T-helper 1 cell (primary cell): ENCODE measurements at places on chromosomes 6 and 20.
A peak's percentile ranks its signal among the peaks of the same experiment; 100 is the strongest.

- DNase-seq: no peak
Observed at GRCh38 chr6:73577676-73578075, 56.8 kb upstream of the EEF1A1 start.

GRCh38 chr6:26249707-26249956 lies 115.4 kb upstream of the BTN3A2 start:
- peak; percentile 15 for DNase-seq

- DNase-seq: no peak
Observed at GRCh38 chr20:36859282-36859555, 16.7 kb upstream of the TLDC2 start.

DNA sequence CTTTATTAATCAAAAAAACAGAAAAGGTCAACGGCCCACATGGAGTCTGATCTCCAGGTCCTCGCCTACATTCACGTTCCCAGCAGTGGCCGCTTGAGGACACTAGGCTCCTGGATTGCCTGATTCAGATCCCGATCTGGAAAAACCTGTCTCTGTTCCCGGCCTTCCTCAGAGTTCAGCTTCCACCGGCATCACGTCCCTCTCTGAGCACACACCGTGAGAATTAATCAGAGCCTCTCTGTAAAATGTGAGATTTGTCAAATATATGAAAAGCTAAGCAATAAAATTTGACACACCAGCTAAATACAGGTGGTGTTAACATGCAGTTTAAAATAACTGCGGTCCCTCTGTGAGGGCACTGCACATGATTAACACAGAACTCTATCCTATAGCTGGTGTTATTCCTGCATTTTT lies 122.8 kb upstream of the COL21A1 start:
- no peak for DNase-seq

DNA sequence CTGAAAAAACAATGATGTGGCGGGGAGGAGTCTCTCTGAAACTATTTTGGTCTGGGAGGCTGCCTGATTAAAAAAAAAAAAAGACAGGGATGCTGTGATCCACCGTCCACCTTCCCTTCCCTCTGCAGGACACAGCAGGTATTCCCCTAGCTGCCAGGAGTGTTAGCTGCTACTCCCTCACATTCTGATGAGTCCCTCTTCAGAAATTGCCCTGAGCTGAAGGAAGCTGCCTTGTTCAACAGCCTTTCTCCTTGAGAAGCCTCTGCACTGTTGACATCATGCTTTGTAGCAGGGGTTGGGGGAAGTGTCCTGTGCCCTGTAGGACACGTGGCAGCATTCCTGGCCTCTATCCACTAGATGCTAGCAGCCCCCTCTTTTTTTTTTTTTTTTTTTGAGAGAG lies 71.7 kb upstream of the ZMYND8 start:
- DNase-seq: no peak

GRCh38 chr20:11978496-11978895 lies 60.8 kb downstream of the BTBD3 start:
- no peak for DNase-seq

GRCh38 chr6:25675167-25675566 lies 23.2 kb downstream of the SCGN start:
- DNase-seq: no peak

DNA sequence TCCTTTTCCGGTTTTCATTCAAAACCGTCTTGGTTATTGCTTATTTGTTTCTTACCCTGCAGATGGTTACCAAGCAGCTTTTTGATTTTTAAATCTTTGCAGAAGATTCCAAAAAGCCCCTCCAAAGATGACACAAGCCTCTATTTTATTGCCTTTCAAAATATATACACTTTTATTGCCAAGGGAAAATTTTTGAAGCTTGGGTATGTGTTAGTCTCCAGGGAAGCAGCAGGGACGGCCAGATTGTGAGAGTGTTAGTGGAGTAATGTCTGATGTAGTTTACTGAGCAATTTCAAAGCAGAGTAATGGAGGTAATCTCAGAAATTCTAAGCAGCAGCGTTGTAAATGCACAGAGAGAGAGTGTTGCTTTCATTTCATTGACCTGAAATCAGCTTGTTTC lies 193.8 kb downstream of the FARS2 start:
- DNase-seq: no peak

- DNase-seq: no peak
Observed at GRCh38 chr6:35036059-35036827, 104.9 kb downstream of the TCP11 start.

DNA sequence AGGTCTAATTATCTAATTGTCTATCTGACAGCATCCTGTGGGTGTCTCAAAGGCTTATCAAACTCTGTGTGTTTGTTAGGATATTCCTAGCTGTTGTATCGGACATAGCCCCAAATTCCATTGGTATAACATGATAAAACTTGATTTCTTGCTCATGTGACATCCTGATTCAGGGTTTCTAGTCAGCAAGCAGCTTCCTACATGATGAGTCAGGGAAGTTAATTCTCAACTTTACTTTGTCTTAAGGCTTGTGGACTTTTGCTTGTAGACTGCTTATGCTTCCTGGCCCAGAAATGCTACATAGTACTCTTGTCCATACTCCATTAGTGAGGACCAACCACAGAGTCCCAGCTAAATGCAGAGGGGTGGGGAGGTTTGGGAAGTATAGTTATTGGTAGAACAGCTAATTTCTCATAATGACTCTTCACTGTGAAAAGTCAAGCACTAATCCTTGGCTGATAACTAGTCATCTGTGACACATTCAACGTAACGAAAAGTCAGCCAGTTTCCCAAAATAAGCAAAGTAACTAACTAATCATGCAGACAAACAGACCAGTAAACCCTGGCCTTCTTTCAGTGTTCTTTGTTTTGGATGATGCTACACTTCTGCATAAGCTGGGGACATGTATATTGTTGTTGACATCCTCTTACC lies 25.8 kb downstream of the NKAIN2 start:
- no peak for DNase-seq

DNA sequence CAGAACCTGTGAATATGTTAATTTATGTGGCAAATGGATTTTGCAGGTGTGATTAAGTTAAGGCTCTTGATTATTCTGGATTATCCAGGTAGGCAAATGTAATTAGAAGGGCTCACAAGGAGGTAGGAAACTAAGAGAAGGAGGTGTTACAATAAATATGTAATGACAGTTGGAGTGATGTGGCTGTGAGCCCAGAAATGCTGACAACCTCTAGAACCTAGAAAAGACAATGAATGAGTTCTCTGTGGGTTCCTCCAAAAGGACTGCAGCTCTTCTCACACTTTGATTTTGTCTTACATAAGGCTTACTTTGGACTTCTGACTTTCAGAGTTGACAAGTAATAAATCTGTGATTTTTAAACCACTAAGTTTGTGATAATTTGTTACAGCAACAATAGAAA lies 406.6 kb upstream of the EPHA7 start:
- DNase-seq: no peak

DNA sequence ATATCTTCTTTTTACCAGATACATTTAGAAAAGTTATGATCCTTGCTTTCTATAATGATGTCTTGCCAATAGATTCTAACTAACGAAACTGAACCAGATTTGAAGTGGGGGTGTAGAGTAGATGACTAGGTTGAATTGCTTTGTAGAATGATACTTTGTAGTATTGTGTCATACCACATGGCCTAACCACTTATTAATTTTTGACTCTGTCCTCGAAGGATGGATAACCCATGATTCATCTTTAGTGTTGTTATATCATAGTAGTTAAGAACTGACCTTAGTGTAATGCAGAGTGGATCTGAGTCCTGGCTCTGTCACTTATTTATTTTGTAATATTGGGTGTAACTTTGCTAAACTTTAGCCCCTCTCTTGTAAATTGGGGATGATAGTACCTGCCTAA lies 4.5 kb downstream of the PHF3 start:
- DNase-seq: no peak

- no peak for DNase-seq
Observed at GRCh38 chr6:5384276-5384675, 123.0 kb downstream of the FARS2 start.

DNA sequence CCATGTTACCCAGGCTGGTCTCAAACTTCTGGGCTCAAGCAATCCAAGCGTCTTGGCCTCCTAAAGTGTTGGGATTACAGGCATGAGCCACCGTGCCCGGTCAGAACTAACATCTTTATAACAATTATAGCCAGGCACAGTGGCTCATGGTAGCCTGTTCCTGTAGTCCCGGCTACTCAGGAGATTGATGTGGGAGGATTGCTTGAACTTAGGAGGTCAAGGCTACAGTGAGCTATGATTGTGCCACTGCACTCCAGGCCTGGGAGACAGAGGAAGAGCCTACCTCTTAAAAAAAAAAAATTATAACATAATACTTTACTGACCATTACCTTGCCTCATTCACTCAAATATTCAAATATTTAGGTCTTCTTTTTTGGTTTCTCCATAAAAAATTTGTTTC lies 16.8 kb upstream of the MYMX start:
- no peak for DNase-seq

- no peak for DNase-seq
Observed at GRCh38 chr6:140446241-140446640, 1071.8 kb upstream of the CITED2 start.

DNA sequence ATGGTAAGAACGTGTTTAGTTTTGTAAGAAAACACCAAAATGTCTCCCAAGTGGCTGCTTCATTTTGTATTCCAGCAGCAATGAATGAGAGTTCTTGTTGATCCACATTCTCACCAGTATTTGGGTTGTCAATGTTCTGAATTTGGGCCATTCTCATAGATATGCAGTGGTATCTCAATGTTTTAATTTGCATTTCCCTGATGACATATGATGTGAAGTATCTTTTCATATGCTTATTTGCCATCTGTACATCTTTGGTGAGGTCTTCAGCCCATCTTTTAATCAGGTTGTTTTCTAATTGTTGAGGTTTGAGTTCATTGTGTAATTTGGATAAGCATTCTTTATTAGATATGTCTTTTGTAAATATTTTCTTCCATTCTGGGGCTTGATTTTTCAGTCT lies 436.8 kb upstream of the IRAK1BP1 start:
- no peak for DNase-seq

GRCh38 chr20:17872959-17873358 lies 95.6 kb downstream of the SNX5 start:
- no peak for DNase-seq

DNA sequence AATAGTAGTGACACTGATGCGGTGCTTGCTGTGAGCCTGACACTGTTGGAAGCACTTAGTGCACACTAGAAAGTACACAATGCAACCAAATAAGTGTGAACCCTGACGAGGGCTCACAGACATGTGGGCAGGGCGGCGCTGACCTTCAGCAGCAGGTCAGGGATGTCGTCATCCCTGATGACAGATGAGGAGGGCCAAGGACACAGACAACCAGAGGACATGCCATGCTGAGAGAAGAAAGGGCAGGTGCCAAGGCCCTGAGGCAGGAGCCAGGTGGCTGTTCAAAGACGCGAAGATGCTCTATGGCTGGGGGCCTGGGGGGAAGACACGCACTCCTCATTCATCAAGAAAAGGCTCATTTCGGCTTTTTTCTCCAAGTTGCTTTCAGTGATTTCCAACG lies 176.4 kb upstream of the CST7 start:
- DNase-seq: no peak

- no peak for DNase-seq
Observed at GRCh38 chr6:156280065-156280464, 497.1 kb upstream of the ARID1B start.

- DNase-seq: no peak
Observed at GRCh38 chr6:11606332-11606731, 68.8 kb downstream of the TMEM170B start.

DNA sequence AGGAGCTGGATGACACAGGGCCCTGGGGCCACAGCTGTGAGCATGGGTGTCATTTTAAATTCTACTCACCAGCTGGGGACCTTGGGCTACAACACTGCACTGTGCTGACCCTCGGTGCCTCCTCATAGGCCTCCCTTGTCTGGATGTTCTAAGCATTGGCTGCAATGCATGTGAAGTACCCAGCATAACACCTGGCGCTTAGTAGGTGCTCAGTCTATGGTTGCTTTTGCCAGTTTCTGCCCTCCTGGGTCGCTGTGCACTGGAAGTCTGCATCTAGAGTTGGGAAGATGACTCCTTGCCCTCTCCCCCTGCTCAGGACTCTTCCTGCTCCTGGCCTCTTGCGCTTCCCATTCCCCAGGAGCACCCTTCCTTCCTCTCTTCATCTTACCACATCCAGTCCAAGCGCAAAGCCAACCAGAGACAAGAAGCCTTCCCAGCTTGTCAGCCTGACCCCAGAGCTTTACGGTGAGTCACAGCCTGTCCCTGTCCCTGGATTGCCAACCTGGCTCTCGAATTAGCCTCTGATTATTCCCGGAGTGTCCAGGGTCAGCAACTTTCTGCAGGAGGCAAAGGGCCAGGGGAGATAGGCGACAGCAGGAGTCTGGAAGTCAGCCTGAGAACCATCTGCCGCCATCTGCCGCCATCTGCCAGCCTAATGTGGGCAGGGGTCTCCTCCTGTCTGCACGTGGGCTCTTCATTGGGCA lies 8.8 kb downstream of the SLC13A3 start:
- no peak for DNase-seq

- DNase-seq: no peak
Observed at GRCh38 chr20:56634735-56635385, 5.8 kb downstream of the TFAP2C start.

DNA sequence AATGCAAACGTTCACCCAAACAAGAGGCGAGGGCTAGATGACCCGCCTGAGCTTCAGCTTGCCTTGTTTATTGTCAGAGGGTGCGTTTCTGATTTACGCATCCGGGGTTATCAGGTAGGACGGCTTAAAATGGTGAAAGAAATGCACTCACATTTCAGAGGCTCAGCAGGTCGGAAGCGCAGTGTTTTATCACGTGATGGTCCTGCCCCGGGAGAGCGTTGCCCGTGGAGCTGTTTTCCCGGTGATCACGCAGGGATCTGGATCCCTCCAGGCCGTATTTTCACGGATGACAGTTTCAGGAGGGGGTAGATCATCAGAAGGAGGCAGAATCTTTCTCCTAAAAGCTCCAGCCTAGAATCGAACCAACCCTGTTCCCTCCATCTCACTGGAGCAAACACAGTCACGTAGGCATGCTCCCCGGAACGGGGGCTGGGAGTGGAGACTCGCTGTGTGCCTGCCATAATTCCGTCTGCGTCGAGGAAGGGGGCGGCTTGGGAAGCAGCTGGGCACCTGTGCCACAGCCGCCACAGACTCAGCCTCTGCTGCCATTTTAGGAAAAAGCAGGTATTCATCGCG lies 121.7 kb downstream of the SMOC2 start:
- no peak for DNase-seq

- no peak for DNase-seq
Observed at GRCh38 chr6:31158863-31159855, 770 bp downstream of the TCF19 start.
